ENCODE measurements at places on chromosomes 3 and 15.

- DNase-seq = no peak
Measured at GRCh38 chr15:58425185-58425584, 6.6 kb upstream of the LIPC start.

- no peak for DNase-seq
Measured at GRCh38 chr3:132772252-132772651, 50.0 kb upstream of the NPHP3 start.

GRCh38 chr3:101702726-101703125 lies 16.2 kb upstream of the RPL24 start:
- no peak for DNase-seq

DNA sequence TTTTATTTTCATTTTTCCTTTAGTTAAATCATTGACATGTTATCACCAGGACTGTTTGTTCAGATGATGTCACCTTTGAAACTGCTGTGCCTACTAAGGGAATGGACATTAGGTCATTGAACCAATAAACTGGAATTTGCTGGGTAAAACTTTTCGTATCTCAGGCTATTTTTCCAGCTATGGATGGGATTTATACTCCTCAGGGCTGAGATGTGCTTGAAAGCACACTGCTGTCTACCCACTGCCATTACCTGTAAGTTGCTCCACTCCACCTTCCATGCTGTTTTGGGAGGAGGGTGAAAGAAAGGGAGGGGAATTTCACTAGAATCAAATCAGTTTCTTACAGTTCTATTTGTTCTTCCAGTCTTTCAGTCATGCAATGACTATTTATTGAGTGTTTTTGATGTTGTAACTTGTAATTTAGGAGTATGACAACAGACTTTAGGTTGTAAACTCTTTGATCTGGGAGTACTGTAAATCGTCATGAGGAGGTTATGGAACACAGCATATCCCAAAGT lies 11.3 kb downstream of the EHD4 start:
- DNase-seq = no peak

DNA sequence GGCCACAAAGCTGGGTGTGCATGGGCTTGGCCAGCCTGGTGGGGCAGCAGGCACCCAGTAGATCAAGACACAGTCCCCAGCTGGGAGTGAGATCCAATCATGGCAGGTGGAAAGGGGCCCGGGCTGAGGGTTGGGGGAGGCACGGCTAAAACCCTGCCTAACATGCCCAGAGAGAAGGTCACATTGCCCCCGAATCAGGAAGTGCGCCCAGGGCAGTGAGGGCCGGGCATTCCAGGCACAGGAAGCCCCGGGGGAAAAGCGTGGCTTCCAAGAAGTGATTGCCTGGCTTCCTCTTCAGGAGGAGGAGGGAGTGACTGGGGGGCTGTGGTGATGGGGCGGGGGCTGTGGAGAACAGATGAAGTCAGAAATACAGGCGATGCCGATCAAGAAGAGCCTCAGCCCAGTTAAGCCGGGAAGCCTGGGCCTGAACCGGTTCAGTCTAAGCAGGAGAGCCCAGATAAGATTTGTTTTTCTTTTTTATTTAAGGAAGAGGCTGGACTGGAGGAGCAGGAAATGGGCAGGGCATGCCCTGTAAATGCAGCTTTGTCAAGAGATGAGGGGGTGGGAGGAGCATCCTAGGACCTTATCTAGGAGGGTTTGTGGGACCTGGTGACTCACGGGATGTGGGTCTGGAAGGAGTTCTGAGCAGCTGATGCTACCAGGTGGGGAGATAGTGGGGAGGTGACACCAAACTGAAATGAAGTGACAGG lies 83.9 kb downstream of the CHSY1 start:
- peak; percentile 16 for DNase-seq

- no peak for DNase-seq
Measured at GRCh38 chr3:173770011-173770410, 372.5 kb downstream of the NLGN1 start.

DNA sequence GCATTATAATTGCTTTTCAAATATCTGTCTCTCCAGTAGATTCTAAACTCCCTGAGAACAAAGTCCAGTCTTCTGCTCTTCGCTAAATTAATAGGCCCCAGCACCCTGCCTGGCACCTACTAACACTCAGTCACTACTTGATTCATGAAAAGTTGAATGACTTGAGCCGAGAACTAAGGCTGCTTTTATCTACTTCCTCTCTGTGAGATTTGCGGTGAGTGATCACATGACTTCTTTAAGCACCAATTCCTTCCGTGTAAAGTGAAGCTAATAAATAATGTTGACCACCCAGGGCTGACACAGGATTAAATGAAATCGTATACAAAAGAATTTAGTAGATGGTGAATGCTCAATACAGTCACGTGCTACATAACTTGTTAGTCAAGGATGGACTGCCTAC lies 44.6 kb upstream of the PGPEP1L start:
- no peak for DNase-seq

- no peak for DNase-seq
Measured at GRCh38 chr3:180036671-180037455, at the start of gene PEX5L. Gene PEX5L (minus strand): TSS chr3:180036937. CDS start chr3:180036599, 338 bp downstream.

GRCh38 chr3:16523778-16524177 lies 10.3 kb upstream of the RFTN1 start:
- DNase-seq = no peak

GRCh38 chr3:173342679-173343078 lies 54.9 kb upstream of the NLGN1 start:
- DNase-seq = no peak

DNA sequence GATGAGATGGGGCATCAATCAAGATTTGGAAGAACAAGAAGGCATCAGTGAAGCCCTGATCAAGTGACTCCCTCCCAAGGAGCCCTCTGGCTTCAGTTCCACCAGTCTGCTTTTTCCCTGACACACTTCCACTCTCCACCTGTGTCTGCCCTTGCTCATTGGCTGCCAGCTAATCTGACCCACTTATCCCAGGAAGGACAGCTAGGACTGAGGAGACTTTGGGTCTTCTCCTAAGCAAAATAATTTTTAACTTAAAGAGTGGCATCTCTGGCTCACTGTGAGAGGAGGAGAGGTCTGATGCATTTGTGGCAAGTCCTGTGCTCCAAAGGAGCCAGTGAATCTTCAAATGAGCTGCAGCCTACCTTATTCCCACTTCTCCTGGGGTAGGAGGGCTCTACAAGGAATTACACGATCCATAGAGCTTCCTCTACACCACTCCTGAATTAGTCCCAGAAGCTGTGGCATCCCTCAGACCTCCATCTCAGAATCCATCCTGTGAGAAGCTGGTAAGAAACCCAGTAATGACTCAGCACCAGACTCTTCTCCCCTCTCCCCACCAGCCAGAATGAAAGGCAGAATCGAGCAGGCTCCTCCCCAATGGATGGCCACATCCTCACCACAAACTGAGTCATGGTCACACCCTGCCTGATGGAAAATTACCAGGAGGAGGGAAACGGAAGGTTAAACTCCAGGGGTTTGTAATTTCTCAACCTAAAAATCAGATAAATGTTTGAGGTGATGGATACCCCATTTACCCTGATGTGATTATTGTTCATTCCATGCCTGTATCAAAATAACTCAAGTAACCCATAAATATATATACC lies 6.3 kb upstream of the PKM start:
- peak; percentile 50 for DNase-seq

- no peak for DNase-seq
Measured at GRCh38 chr15:51425517-51426040, 84.1 kb downstream of the GLDN start.

DNA sequence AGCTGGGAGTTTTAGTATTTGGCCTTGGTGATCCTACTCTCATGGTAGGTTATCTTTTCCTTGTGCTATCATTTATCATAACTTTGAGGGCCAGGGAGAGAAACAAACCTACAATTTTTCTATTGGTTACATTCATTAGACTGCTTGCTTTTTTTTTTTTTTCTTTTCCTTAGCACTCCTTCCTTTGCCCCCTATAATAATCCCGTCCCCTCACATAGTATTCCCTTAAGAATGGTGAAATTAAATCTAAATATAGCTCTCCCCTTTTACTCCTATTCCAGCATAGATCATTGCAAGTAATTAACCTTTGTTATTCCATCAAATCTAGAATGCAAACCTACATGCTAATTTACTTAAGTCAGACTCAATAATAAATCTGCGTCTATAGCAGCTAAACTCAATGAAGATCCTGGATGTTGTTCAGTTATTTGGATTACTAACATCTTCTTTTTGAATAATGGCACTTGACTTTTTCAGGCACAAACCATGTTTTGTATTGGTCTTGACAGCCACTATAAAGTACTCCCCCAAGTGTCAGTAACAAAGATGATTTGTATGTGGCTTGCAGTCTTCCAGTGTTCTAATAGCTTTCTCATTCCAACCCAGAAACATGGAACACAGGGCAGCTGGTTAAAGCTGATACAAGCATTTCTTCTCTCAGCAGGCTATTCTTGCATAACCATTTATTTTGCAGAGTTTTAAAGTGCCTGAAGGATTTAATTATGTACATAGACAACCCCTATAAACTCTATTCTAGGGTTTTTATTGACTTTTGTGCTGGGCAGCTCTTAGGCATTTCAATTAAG lies 420.6 kb downstream of the MECOM start:
- no peak for DNase-seq

DNA sequence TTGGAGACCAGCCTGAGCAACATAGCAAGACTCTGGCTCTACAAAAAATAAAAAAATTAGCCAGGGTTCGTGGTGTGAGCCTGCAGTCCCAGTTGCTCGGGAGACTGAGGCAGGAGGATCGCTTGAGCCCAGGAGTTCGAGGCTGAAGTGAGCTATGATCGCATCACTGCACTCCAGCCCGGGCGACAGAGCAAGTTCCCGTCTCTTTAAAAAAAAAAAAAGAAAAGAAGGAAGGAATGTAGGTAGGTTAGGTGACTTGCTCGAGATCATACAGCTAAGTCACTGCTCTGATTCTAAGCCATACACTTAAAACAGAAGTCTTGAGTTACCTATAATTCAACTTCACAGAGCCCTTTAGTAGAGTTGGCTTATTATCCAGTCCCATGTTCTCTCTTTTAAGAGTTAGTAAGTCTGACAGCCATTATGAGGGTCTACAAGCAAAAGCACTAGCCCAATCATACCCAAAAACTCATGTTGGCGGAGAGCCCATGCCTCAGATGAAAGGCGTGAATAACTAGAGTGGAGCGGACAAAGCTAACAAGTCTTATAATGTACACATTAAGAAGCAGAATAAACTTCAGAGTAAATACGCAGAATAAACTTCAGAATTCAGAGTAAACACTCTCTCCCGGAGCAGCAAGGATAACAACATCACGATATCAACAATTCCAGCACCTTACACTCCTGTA lies 768 bp downstream of the AAGAB start:
- DNase-seq = no peak

DNA sequence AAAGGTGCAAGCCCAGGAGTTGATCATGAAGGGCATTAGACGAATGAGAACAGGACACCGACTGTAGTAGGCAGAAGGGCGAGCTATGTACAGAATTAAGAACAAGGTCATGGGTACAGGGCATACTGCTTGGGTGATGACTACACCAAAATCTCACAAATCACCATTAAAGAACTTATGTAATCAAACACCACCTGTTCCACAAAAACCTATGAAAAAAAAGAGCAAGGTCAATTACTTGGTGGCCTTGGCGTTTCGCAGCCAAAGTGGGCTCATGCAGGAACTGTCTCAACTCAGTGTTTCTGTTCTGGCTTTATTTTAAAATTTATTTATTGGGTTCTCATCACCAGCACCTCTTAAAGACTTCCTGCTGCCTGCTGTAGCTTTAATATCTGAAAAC lies 2.1 kb downstream of the KAT2B start:
- DNase-seq = no peak

GRCh38 chr3:71062952-71063772 lies 520.4 kb downstream of the FOXP1 start:
- DNase-seq = no peak

- no peak for DNase-seq
Measured at GRCh38 chr3:138678086-138678485, 69.5 kb downstream of the FAIM start.

DNA sequence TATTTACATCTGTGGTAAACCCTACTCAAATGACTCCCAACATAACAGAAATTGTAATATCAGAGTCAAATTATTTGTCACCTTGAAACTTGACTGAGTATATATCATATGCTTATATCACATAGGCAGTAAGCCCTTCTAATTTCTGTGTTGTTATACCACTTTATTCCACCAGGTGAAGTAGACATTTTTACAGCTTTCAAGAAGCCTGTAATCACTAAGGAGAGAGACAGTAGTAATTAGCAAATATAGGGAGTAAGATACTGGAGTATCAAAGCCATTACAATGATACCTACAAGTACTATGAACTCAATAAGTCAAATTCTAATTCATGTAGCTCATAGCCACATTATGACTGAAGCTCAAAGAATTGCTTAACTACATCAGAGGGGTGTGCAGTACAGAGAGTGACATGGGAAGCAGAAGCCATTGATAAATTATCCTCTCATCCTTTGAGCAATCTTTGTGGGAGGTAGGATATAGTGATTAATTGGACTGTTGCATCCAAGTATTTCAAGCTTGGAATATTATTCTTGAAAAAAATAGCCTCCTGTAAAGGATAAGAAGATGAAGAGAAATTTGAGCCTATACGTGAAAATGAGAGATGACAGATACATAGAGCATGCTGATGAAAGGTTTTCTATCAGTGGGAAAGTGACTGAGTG lies 1005.9 kb downstream of the ZPLD1 start:
- no peak for DNase-seq

GRCh38 chr3:64732576-64732975 lies 44.8 kb upstream of the ADAMTS9 start:
- DNase-seq = no peak

- no peak for DNase-seq
Measured at GRCh38 chr15:89515477-89515876, 19.1 kb upstream of the RHCG start.

- DNase-seq = no peak
Measured at GRCh38 chr3:62571916-62572315, 198.6 kb upstream of the FEZF2 start.

- no peak for DNase-seq
Measured at GRCh38 chr3:4409415-4409814, 57.7 kb downstream of the SUMF1 start.

GRCh38 chr3:116188231-116188785 lies 257.0 kb downstream of the LSAMP start:
- DNase-seq = no peak

GRCh38 chr3:119098003-119098402 lies 48.0 kb upstream of the TEX55 start:
- no peak for DNase-seq

DNA sequence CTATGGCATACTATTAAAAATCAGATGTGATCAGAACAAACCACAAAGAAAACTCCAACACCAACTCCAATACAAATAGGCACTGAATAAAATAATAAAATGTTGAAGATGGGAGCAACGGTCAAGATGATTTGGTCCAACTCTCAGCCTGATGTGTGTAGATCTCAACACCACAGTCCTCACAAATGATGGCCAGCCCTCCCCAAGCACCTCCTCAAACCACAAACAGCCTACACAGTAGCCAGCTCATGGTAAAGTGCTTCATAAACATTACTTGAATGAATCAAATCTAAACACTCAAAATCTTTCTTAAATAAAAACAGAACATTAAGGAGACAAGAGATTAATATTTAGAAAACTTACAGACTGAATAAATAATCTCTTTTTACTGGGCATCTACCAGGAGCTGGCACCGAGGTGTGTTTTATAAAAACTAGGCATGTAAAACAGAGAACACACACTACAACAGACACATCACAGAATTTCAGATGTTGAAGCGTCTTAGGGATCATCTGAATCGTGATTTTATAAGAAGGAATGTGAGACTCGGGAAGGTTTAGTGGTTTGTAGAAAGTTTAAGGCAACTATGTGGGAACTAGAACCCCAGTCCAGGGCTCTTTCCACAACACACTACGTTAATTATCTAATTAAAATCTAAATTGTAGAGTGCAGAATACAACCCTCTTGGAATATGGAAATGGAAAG lies 102.4 kb downstream of the MYLK start:
- no peak for DNase-seq
